Choroid plexus epithelial cell (primary cell): ENCODE measurements at places on chromosomes 12 and 14.

GRCh38 chr12:46787496-46788055 lies 38.2 kb downstream of the SLC38A4 start:
- DNase-seq = peak; percentile 23

DNA sequence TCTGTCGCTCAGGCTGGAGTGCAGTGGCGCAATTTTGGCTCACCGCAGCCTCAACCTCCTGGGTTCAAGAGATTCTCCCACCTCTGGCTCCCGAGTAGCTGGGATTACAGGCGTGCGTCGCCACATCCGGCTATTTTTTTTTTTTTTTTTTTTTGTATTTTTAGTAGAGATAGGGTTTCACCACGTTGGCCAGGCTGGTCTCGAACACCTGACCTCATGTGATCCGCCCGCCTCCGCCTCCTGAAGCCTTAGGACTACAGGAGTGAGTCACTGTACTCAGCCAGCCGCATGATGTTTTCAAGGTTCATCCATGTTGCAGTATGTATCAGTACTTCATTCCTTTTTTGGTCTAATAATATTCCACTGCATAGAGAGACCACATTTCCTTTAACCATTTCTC lies 2.4 kb upstream of the RNF34 start:
- no peak for DNase-seq

DNA sequence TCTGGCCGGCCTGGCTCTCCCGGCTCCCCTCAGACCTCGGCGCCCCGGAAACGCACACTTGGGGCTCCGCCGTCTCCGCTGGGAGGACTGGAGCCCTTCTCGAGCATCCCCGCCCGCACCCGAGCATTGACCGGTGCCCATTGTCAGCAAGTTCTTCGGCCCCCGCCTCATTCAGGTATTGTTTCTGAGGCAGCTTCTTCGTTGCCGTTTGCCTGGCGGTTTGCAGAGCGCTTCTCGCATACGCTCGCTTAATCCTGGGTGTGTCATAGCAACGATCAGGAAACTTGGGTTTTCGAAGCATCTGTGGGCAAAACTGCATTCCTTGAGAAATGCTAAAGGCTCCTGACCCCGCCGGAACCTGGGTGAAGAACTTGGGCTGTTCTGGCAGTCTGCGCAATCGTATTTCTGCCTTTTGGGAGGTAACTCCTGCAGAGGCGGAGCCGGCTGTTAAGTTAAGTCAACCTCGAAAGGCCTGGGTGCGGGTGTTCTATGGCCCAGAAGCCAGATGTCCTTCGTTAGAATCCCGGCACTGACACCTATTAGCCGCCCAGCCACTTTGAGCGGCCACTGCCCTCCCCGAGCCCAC lies 518 bp downstream of the GSKIP start:
- peak; percentile 61 for DNase-seq

DNA sequence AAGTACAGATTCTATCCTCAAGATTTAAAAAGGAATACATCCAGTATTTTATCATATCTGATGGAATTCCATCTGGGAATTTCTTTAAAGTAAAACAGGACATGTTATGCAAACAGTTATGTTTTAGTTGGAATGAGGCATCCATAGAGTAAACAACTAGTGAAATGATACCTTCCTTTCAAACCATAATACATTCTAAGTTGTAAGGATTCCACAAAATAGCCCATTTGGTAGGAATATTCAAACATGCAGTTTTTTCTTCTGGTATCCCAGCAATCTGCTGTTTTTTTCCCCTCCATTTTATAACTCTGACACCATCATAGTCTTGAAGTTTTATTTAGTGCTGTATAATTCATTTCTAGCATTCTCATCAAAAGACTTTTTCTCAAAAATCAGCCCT lies 149.6 kb downstream of the ADAMTS20 start:
- DNase-seq = no peak

DNA sequence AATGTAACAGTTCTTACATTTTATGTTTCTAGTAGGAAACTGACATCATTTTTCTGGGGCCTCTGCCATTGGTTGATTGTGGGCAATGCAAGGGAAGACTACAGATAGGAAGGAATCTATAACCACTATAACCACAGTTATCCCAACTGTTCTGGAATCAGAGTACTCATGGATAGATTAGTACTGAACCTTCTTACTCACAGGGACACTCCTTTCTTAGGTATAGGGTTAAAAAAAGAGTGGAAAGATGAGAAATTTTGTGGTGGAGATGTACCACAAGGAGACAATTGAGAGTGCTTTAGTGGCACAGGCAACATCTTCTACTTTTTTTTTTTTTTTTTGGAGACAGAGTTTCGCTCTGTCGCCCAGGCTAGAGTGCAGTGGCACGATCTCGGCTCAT lies 21.0 kb downstream of the TMEM116 start:
- peak; percentile 36 for DNase-seq

DNA sequence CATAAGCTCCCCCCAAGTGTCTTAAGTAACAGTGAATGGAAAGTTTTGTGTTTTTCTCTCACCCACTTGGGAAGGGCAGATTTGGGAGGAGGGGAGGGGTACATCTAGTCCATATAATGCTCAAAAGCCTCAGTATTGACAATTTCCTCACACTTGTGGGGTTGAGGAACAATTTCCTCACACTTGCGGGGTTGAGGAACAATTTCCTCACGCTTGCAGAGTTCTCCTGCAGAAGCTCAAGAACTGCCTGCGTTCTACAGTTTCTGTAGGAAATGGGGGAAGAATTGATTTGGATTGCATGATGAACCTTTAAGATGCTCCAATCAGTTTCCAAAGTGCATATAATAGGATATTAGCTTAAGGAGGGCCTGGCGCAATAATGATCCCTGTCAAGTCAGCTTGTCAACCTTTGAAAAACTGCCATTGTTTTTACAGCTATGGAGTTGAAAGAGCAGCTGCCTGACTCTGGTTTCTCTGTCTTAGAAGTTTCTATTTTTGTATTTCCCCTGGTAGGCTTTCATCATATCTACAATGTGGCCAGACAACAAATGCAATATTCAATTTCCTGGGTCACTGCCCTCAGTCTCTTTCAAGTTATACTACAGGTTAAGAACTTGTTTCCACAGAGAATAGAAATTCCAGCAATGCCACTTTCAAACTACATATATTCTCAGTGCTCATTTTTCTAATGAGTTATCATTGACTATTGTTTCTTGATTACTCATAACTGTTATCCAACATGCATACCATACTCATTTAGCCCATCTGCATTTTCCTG lies 66.5 kb downstream of the PLEKHG7 start:
- peak; percentile 78 for DNase-seq

- peak; percentile 97 for DNase-seq
Measured at GRCh38 chr12:94571556-94571955, 78.8 kb downstream of the TMCC3 start.

DNA sequence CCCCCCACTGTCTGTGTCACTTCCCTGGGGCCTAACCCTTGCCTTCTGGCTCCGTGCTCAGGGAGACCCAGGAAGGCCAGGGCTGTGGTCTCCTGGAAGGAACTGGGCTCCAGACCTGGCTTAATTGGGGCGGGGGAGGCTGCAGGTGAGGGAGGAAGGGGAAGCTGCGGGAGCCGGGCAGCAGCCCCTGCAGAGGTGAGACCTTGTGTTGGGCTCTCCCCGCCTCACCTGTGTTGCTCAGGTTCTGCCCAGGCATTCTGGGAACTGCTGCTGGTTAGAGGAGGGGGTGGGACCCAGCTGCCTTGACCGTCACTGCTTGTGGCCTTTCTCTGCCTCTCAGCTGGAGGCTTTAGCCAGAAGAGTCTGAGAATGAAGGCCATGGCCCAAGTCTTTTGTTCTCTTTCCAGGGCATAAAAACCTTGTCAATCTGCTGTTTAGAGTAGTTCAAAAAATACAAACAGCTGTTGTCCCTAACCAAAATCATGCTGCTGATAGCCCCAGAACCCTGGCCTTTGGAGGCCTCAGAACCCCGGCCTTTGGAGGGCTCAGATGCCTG lies 247.6 kb downstream of the CHST11 start:
- DNase-seq = no peak
